ENCODE measurements at places on chromosomes 5 and 9.

DNA sequence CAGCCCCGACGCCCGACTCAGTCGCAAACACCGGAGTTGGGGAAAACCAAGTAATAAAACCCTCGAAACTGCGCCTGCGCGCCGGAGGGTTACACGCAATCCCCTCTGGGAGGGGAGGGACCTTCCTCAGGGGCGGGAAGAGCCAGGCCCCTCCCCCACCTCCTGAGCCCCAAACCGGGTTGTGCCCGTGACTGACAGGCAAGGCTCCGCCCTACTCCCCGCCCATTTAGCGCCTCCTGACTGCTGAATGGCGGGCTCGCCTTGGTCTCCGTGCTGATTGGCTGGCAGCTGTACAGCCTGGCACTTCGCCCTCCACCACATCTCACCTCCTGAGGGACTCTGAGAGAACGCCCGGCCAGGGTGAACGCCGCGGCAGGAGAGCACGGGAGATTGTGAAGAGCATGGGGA is at the start of gene PRDM9:
TSS of gene PRDM9 (plus strand) at position 332 of the 408 bp plus-strand sequence. CDS start 1,425 bp downstream, outside the sequence.
- DNase-seq: peak; percentile 44

DNA sequence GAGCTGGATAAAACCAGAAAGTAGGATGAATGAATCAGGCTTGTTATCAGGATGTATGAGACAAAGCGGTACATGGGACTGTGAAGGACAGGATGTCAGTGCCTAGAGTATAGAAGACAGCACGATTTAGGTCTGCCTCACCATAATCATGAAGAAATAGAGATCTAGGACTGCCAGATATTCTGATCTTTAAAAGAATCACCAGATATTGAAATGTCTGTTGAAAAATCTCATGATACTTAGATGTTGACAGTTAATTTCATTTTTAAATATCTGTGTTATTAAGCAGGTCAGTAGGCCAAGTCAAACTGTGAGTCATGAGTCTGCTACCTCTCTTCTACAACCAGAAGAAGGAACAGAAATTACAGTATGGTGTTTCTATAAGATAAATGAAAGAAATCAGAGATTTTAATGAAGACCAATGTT is 65.0 kb downstream of the ST8SIA4 start:
- DNase-seq: peak; percentile 23

- DNase-seq: peak; percentile 60
Measured at GRCh38 chr9:38700695-38701094, 19.2 kb downstream of the FAM240B start.

DNA sequence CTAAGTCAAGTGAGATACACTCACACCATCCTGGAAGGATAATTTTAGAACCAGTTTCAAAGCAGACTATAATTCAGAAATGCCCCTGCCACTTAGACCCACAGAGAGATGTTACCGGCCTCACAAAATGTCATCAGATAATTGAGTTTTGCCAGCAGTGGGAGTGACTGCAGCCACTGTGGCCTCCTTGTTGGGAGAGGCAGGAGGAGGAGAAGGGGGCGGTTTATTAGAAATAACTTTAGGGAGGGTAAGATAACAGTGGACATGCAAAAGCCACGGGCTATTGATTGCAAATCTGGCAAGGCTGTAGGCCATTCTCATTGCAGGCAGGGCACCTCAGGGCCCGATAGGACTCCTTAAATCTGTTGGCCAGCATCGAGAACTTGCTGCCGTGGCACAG is 13.4 kb downstream of the GRXCR2 start:
- no peak for DNase-seq

- DNase-seq: peak; percentile 52
Measured at GRCh38 chr5:137073189-137073588, 425.9 kb downstream of the SPOCK1 start.

- no peak for DNase-seq
Measured at GRCh38 chr9:138098908-138099791, 221.6 kb downstream of the CACNA1B start.

DNA sequence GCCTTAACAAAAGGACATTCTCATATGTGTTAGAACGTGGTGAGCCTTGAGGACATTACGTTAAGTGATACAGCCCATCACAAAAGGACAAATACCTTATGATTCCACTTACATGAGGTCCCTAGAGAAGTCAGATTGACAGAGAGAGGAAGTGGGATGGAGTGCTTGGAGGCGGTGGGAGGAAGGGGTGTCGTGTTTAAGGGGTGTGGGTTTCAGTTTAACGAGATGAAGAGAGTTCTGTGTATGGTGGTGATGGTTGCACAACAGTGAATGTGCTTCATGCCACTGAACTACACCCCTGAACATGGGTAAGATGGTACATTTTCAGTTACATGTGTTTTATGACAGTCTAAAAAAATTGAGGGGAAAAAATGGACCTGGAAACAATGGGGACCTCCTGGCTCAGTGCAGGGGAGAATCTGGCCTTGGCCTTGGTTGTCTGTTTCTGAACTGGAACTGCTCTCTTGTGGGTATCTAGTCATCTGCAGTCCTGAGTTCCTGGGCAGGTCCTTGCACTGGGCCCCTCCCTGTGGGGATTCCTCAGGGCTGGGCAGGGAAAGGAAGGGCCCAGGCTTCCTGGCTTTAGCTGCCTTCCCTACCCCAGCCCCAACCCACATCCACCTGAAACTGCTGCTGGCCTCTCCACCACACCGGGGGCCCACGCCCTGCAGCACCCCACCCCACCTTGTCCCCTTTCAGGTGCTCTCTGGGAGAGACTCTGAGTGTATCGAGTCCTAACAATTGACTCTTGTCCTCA is 17.8 kb downstream of the LRRC8A start:
- DNase-seq: no peak

- DNase-seq: no peak
Measured at GRCh38 chr9:18699764-18700163, 225.8 kb downstream of the ADAMTSL1 start.

DNA sequence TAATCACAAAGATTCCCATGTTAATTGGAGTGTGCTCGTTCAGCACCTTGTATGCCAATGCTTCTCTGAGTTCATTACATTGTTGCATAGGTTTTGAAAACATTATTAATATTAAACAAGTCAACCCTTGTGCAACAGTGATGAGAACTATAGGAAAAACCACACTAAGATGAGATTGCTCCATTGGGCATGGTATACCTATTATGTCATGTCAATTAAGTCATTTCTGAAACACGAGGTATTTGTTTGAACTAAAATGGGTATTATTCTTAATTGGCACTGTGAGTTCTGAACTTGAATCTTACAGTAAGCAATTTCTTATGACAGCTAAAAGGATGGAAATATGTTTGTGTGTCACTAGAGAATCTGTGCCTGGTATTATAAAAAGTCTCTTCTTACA is 447.7 kb downstream of the EFNA5 start:
- no peak for DNase-seq

DNA sequence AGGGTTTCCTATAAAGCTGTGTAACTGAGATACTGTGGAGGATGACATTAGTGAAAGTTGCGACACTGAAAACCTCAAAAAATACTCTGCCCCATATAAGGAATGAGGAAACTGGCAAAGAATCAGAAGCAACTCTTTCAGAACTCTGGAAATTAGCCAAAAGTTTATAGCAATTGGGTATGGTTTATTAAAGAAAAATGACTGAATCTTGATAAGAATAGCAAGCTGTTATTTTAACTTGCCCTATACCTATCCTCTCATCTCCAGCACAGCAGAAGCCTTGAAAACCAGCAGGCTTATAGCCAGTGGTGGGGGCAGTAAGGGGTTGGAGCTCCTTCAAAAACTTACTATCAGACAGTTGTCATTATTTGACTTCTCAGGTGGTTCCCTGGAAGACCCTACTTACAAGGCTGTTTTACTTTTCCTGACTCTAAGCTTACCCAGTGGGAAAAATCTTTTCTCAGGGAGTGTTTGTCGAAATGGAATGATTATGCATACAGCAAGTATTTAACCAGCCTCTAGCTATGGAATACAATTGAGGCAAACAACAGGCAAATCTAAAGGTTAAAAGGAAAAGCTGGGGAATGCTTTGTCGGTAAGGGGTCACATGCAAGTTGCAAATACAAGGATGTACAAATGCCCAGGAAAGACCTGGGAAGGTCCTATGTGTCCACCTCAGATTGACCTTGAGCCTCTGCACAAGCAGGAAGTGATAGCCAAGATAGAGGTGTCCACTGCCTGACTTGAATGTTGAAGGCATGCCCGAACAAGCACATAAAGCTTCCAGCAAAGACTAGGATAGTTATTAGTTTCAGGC is 21.0 kb upstream of the FAM151B start:
- DNase-seq: peak; percentile 53

DNA sequence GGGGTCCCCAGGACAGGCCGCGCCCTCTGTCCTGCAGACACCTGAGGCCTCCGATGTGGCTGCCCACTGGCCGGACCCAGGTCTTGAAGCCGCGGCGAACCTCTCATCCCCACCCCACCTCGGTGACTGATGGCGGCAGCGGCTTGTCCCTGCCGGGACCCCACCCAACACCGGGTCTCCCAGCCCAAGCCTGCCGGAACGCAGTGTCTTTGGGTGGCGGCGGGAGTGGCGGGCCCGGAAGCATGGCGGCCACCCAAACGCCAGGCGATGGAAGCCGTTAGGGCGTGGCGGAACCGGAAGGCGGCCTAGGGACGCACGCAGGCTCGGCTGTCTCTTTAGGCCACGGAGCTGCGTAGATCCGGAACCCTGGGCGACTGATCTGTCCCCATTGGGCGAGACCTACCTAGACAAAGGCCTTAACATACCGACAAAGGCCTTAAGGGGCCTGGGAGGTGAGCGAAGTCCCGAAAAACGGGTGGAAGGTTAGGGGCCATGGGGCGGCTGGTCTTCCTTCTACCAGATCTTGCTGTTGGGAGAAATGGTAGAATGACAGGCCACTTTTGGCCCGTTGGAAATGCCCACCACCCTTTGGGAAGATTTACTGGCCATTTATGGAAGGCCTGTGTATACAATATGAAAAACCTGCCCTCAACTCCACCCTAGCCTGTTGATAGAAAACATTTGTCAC is 94.6 kb upstream of the SMC2 start:
- no peak for DNase-seq

GRCh38 chr5:107674655-107675054 is 3.9 kb upstream of the EFNA5 start:
- DNase-seq: peak; percentile 72

- peak; percentile 89 for DNase-seq
Measured at GRCh38 chr5:41748631-41749030, 121.6 kb downstream of the OXCT1 start.

- no peak for DNase-seq
Measured at GRCh38 chr9:100534401-100534800, 43.5 kb upstream of the CAVIN4 start.

DNA sequence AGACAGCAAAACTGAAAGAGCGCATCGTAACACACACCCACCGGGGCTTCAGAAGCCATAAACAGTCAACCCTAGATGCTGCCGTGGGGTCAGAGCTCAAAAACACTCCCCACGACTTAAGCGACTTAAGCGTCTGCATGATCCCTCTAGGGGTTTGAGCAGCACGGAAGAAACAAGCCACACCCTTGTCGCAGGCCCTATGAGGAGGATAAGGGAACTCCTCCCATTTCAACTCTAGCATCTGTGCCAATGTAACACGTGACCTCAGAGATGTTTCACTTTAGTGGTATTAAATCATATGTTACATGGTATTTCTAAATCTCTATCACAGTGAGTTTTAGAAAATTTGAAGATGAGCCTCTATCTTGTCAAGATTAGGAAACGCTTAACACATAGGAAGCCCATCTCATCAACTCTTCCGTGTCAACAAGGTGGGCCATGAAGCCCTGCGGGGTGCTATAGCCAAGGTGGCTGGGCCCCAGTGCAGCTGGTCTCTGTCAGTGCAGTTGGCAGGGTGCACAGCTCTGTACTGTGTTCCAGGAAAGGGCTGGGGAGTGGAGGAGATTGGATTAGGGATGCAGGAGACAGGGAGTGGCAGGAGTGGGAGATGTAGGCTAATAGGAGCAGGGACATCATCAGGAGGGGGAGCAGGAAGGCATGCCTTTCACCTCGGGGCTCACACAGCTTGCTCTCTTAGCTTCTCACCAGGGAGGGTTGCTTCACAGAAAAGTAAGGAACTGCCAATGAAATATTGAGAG is 33.1 kb downstream of the ZCCHC9 start:
- DNase-seq: no peak

DNA sequence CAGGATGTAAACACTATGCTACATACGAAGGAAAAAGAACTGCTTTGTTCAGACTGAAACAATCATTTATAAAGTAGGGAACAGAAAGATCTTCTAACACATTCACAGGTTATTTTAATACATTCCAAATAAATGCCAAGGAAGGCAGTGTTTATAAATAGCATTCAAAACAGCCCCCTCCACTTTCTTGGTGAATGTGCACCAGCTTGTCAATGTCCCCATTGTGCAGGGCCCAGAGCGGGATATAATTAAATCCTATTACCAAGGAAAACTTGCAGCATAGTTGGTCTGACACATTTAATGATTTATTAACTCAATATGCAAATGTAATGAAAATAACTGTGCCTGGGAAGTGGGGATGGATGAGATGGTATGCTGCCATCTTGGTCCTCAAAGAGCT is 135.9 kb upstream of the RAD23B start:
- no peak for DNase-seq

DNA sequence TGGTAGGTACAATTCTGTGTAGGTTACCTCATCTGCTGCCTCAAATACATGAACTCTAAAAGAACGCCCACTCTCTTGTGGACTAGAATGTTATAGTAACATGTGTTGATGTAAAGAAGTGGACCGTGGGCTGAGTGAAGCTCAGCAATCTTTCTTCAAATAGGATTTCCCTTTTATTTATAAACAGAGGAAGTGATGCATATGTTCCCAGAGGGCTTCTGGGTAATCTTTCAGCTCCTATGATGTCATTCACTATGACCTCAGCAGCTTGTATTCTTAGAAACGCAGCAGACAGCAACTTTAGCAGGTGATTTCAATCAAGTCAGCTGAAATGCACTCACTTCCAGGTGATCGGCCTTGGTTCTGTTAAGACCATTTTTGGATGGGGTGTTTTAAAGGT is 14.4 kb downstream of the F2RL2 start:
- DNase-seq: peak; percentile 65

DNA sequence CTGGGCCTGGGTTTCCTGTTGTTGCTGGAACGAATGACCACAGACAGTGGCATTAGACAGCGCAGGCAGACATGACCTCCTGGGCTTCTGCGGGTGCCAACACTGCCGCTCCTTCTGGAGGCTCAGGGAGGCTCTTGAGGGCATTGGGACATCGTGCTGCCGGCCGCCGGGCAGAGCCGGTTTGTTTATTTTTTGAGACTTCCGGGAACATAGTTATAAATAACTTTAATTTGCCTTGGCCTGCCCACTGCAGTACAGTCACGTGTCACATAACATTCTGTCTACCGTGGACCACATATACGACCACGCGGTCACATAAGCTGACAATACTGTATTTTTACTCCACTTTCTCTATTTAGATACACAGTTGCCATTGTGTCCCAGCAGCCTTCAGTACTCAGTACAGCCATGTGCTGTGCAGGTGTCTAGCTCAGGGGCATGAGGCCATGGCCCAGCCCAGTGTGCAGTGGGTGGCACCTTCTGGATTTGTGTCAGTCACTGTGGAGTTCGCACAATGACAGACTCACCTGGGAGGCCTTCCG is 8.2 kb upstream of the TOR4A start:
- DNase-seq: no peak

GRCh38 chr9:70576116-70576515 is 161.7 kb upstream of the KLF9 start:
- no peak for DNase-seq

- DNase-seq: no peak
Measured at GRCh38 chr5:50766462-50766861, 100.0 kb downstream of the PARP8 start.

- no peak for DNase-seq
Measured at GRCh38 chr9:70143394-70144130, 99.9 kb downstream of the MAMDC2 start.

GRCh38 chr9:117412841-117413240 is 2.0 kb downstream of the ASTN2 start:
- DNase-seq: no peak

- DNase-seq: no peak
Measured at GRCh38 chr9:125989524-125990180, 242.5 kb downstream of the PBX3 start.
